GM23248 (cell line): ENCODE measurements at places on chromosomes 5 and 9. TPM values are rescaled to one million over a fixed set of nuclear protein-coding genes. Genes with fewer than 3 reads are reported as not detected.
A peak's percentile ranks its signal among the peaks of the same experiment; 100 is the strongest.

- DNase-seq, result peak; percentile 5
- H3K27ac ChIP-seq, result no peak overlapping the region
- H3K4me1 ChIP-seq, result no peaks in the 10 kb centered on the region
- H3K36me3 ChIP-seq, result peaks cover 12% of the 10 kb centered on the region
- no peak overlapping the region for H3K4me3 ChIP-seq
- no peaks in the 10 kb centered on the region for H3K27me3 ChIP-seq
Measured at GRCh38 chr9:94443032-94443722, 111.7 kb upstream of the PCAT7 start.

GRCh38 chr5:140574165-140574564, 9.5 kb downstream of the SLC35A4 start:
- H3K27ac ChIP-seq, result no peak overlapping the region
- no peaks in the 10 kb centered on the region for H3K27me3 ChIP-seq
- no peaks in the 10 kb centered on the region for H3K4me1 ChIP-seq
- DNase-seq, result no peak
- H3K36me3 ChIP-seq, result no peaks in the 10 kb centered on the region

DNA sequence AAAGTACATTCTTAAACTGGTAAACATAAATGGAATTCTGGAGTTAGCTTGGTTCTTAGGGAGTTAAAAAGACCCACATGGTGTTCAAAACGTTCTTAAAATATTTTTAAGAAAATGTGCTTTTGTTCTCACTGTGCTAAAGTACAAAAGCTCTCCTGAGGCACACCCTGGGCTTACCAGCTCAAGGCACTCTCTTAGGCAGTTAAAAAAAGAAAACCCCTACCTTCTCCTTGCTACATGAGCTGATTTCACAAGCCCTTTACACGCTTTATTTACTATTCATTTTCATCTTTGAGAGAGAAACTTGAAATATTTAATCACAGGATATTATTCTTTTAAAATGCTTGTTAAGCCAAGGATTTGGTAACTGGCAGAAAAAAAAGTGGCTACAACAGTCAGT, 723.3 kb upstream of the GRAMD2B start:
- no peak overlapping the region for H3K4me3 ChIP-seq
- H3K36me3 ChIP-seq, result no peaks in the 10 kb centered on the region
- no peaks in the 10 kb centered on the region for H3K27me3 ChIP-seq
- peaks cover 16% of the 10 kb centered on the region for H3K4me1 ChIP-seq
- H3K27ac ChIP-seq, result no peak overlapping the region

CD180 gene
- total RNA-seq, result not detected in 2 replicates

DNA sequence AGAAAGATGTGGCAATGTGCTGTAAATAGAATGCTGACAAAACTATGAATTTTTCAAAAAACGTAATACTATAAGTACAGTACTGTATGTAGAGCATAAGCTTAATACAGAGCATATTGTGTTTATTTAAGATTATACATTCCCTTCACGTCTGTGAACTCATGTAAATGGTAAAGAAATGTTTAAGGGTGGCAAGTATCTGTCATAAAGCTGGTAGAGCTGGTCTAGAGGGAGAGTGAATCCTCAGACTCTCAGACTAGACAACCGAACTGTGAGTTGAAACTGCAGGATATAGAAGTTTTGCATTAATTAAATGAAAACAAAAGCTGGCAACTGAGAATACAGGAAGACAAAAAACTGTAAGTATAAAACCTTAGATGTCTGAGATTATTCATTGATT, 87.3 kb upstream of the ANXA1 start:
- no peak overlapping the region for H3K4me3 ChIP-seq
- no peaks in the 10 kb centered on the region for H3K27me3 ChIP-seq
- H3K36me3 ChIP-seq, result no peaks in the 10 kb centered on the region
- no peaks in the 10 kb centered on the region for H3K4me1 ChIP-seq

GLRA1 gene
- not detected in 2 replicates for total RNA-seq

NTNG2 gene
- 1.5 and 2.5 TPM in 2 replicates for total RNA-seq

- H3K27ac ChIP-seq, result no peak overlapping the region
- no peak overlapping the region for H3K4me3 ChIP-seq
- no peaks in the 10 kb centered on the region for H3K4me1 ChIP-seq
- H3K36me3 ChIP-seq, result no peaks in the 10 kb centered on the region
- H3K27me3 ChIP-seq, result peaks cover under 1% of the 10 kb centered on the region
- peak; percentile 70 for DNase-seq
Measured at GRCh38 chr5:50958852-50959457, 292.5 kb downstream of the PARP8 start.

STING1 gene
- 75.0 and 87.8 TPM in 2 replicates for total RNA-seq

DNA sequence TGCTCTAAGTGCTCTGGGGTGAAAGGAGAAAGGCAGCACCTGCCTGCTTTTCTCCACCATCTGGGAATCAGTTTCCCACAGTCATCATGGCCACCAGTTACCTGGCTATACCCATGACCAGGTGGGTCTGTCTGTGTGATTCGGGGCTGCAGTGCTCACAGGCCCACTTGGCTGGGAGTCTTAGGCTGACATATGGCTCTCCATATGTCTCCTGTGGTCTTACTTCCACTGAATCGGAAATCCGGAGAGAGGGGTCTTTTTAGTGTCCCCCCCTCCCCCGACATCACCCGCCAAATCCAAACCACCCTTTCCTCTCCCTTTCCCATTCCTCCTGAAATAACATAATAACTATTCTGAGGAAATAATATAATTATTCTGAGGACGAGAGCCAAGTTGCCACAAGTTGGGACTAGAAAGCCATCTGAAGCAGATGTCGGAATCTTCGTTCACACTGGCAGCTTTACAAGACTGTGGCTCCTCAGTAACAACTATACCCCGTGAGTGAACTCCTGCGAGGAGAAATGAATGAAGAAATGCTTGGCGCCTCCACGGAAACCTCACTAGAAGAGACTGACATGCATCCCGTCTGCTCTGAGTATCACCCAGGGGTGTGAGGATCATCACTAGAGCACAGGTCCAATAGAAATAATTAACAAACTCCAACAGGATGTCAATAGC, 143.4 kb downstream of the MYO10 start:
- no peak for DNase-seq
- no peaks in the 10 kb centered on the region for H3K27me3 ChIP-seq
- H3K4me1 ChIP-seq, result 0 out of 2 replicates have a peak, but pooled peaks cover 6% of the 10 kb centered on the region
- H3K36me3 ChIP-seq, result no peaks in the 10 kb centered on the region

MPDZ gene
- total RNA-seq, result 29.2 and 31.9 TPM in 2 replicates

DNA sequence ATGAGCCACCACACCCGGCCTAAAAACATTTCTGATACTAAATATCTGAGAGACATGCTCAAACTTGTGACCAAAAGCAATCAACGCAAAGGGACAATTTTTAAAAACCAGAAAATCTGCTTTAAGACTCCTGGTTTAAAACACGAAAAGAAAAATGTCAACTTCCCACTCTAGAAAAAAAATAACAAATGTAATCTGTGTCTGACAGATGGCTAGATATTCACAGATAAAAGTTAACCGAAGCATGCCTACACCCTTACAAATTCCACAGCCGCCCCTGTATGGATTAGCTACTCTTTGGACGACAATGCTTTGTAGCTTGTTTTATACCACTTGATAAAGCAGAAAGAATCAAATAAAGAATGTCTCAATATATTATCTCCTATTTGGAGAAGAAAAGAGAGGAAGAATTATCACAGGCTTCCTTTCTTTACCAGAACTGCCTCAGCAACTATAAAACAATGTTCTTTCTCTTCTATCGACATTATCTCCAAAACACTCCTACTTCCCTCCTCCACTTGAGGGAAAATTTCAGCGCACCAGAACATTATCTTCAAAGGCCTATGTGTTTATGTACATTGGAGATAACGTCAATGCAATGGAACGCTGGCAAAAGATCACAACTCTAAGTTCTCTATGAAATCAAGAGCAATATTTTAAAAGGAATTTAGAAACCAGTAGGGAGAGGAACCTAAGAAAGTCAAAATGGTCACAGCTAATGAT, 26.2 kb downstream of the CEMIP2 start:
- no peak for DNase-seq
- H3K4me1 ChIP-seq, result peaks cover 6% of the 10 kb centered on the region; the same call in 1 of the 2 replicates
- no peaks in the 10 kb centered on the region for H3K27me3 ChIP-seq
- H3K36me3 ChIP-seq, result peaks cover 29% of the 10 kb centered on the region

GRCh38 chr5:137361280-137361679, 137.8 kb downstream of the SPOCK1 start:
- peak; percentile 75 for DNase-seq
- peak overlapping the region; percentile 68 for H3K27ac ChIP-seq
- no peak overlapping the region for H3K4me3 ChIP-seq
- H3K36me3 ChIP-seq, result no peaks in the 10 kb centered on the region

DNA sequence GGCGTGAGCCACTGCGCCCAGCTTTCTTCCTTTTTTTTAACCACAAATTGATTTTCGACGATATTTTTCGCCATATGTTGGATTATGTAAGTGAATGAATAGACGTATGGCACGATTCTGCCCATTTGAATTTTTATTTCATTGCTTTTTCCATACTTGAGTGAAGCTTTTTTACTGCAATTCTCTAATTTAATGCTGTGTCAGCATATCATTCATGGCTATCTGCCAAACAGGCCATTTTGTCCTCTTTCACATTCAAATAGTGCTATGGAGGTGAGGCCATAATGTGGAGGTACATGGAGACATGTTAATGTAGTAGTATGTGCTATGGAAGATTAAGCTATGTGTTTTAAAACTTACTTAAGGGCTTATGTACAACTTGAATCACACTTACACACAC, 152.1 kb upstream of the TUSC1 start:
- H3K27me3 ChIP-seq, result no peaks in the 10 kb centered on the region
- no peak for DNase-seq
- H3K4me1 ChIP-seq, result no peaks in the 10 kb centered on the region

DNA sequence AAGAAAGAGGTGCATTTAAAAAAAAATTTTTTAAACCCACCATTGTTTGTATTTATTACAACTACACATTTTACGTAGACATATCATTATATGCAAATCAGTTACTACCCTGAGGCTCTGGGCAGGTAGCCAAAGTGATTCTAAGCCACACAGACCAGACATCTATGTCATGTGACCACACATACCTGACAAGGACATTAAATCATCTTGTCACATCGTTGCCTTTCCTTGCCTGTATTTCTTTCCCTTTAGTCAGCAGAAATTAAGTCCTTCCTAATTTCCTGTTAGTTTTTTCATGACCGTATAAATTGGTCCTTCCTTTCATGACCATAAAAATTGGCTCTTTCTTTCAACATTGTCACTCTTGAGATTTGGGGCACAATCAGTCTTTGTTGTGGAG, 134.2 kb upstream of the MARCHF11 start:
- H3K4me1 ChIP-seq, result no peaks in the 10 kb centered on the region
- H3K4me3 ChIP-seq, result no peak overlapping the region
- DNase-seq, result no peak
- no peak overlapping the region for H3K27ac ChIP-seq
- H3K36me3 ChIP-seq, result no peaks in the 10 kb centered on the region

OR1Q1 gene
- not detected in 2 replicates for total RNA-seq

GRCh38 chr5:106106384-106106783, 1564.4 kb downstream of the EFNA5 start:
- H3K4me3 ChIP-seq, result no peak overlapping the region
- no peaks in the 10 kb centered on the region for H3K27me3 ChIP-seq
- DNase-seq, result no peak
- no peaks in the 10 kb centered on the region for H3K36me3 ChIP-seq
- H3K4me1 ChIP-seq, result no peaks in the 10 kb centered on the region

GPRIN1 gene
- total RNA-seq, result 4.3 and 4.8 TPM in 2 replicates

DNA sequence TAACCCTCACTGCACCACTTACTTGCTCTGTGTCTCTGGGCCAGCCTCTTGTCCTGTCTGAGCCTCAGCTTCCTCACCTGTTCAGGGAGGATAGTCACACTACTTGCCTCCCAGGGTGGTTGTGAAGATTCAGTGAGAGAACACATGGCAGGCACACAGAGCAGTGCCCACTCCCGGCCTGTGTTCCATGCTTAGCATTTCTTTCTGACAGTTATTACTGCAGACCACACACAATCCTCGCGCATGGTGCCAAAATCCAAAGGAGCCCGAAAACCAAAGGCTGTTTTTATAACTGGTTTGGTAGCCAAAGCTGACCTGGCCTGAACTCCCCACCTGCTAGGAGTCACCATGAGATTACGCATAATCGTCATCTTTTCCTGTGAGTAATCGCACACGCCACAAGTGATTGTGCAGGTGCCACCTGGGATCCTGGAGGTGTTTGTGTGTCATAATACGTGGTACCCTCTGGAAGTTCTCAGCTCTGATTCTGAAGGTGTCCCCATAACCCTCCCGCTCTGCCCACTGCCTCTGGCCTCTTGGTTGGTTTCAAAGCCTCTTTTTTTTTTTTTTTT, 84.6 kb upstream of the FBXW11 start:
- H3K36me3 ChIP-seq, result peaks cover 12% of the 10 kb centered on the region; the same call in 1 of the 2 replicates
- H3K27me3 ChIP-seq, result no peaks in the 10 kb centered on the region
- H3K27ac ChIP-seq, result no peak overlapping the region
- DNase-seq, result no peak
- H3K4me3 ChIP-seq, result no peak overlapping the region

SLC46A2 gene
- total RNA-seq, result not detected in 2 replicates

DNA sequence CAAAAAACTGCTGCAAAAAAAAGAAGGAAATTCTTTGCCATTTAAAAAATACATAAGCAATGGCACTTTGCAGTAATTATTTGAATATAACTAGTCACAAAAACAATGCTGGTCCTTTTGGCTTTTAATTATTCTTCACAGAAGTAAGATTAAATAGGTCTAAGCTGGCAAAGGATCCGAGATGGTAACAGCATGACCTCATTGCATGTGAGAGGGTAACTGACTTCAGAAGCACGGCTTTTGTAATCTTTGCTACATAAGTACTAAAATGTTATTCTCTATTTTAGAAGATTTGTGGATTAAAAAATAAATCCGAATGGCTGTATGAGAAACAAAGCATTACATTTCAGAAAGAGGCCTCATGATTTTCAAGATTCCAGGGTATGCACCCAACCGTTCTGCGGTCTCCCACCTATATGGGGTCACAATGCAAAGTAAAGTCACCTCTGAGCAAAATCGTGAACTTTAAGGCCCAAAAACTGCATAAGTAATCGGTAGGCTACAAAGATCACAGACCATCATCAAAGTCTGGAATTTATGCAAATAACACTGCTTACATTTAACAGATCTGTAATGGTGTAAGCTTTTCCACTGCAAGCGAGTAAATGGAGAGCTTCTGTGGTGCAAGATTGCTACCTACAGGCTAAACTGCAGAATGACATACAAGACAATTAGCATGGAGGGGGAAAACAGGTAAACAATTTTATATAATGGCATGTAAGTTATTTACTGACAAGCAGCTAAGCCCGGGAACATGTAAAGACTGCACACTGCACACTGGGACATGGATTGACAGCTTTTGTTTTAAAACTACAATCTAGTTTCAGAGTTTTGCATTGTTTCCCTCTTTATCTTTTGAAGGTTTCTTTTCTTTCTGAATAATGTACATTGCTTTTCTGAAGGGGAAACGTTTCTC, 231.6 kb downstream of the SLF1 start:
- peaks cover 7% of the 10 kb centered on the region for H3K27me3 ChIP-seq
- peak; percentile 78 for DNase-seq
- no peaks in the 10 kb centered on the region for H3K36me3 ChIP-seq
- H3K27ac ChIP-seq, result no peak overlapping the region
- no peaks in the 10 kb centered on the region for H3K4me1 ChIP-seq

NR5A1 gene
- total RNA-seq, result not detected in 2 replicates

TMEM171 gene
- 5.8 and 6.7 TPM in 2 replicates for total RNA-seq

GRCh38 chr5:16346380-16346779, 119.2 kb downstream of the ZNF622 start:
- H3K27me3 ChIP-seq, result 0 out of 2 replicates have a peak, but pooled peaks cover 9% of the 10 kb centered on the region
- H3K4me1 ChIP-seq, result no peaks in the 10 kb centered on the region
- no peak overlapping the region for H3K4me3 ChIP-seq
- H3K27ac ChIP-seq, result no peak overlapping the region
- DNase-seq, result no peak

PPP1R26 gene
- total RNA-seq, result 13.4 and 19.2 TPM in 2 replicates

SPINK13 gene
- total RNA-seq, result not detected in 2 replicates

GZMA gene
- total RNA-seq, result not detected in 2 replicates

- no peaks in the 10 kb centered on the region for H3K4me1 ChIP-seq
- H3K4me3 ChIP-seq, result no peak overlapping the region
- no peak for DNase-seq
- H3K27me3 ChIP-seq, result peaks cover 24% of the 10 kb centered on the region
Measured at GRCh38 chr5:572398-573019, 39.6 kb upstream of the CEP72 start.

CDH6 gene
- 3.3 and 7.2 TPM in 2 replicates for total RNA-seq
